GM19239 (cell line): ENCODE measurements at places on chromosomes 7 and 10.

DNA sequence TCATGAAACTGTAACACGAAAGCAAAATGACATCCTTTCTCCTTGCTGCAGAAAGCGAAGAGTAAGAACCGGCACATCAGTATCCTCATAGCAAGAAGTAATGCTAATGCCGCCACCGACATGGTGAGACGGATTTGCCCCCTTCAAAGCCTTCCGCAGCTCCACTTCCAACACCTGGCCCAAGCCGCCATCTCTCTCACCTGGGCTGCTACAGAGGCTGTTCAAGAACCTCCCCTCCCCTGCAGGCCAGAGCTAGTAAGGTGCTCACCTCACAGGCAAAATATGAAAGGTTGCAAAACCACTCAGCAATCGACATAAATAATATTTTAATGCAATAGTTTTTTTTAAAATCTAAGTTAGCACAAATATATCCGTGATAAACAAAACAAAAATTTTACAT, 123.9 kb upstream of the FRMD4A start:
- no peak for DNase-seq

DNA sequence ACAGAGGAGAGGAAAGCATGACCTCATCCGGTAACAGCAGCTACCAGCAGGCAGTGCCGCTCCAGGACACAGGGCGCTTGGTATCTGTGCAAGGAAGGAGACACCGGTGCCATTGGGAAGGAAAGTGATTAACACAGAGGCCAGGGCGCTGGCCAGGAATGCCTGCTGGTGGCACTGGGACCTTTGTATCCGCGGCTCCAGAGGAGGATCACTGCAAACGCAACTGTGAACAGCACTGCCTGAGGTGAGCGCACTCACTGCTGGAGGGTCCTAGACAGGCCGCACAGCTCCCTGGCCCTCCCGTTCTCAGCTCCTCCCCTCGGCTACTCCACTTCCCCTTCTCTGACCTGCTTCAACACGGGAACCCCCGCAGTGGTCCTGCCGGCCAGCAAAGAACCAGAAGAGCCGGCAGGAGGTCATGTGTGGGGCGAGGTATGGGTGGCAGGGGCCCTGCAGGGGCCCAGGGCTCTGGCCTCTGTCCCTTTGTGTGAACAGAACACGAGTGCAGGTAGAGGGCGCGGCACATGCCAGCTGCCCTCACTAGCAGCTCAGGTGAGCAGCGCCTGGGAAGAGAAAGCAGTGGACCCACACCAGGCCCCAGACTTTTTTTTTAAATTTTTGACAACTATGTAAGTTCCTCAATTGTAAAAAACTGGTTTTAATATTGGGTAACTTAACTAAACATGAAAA, 107.6 kb downstream of the VIPR2 start:
- no peak for DNase-seq

DNA sequence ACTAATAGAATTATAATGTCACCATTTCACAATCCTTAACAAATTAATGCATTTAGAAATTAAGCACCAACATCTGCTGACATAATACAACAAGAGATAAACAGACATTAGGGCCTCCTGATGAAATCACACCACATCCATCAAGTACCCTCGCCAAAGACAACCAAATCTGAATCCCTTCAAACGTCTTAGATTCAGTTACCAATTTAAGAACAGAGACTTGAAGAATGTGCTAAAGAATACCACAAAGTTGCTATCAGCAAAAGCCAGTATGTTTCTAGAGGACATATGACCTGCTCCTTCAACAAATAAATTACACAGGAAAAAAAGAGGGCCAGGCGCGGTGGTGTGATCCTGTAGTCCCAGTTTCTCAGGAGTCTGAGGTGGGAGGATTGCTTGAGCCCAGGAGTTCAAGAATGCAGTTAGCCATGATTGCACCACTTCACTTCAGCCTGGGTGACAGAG, 144.5 kb downstream of the REEP3 start:
- DNase-seq: no peak

GRCh38 chr7:192701-193480, 520 bp downstream of the FAM20C start:
- DNase-seq: no peak

- DNase-seq: no peak
Measured at GRCh38 chr10:14244147-14244546, 86.6 kb downstream of the FRMD4A start.

DNA sequence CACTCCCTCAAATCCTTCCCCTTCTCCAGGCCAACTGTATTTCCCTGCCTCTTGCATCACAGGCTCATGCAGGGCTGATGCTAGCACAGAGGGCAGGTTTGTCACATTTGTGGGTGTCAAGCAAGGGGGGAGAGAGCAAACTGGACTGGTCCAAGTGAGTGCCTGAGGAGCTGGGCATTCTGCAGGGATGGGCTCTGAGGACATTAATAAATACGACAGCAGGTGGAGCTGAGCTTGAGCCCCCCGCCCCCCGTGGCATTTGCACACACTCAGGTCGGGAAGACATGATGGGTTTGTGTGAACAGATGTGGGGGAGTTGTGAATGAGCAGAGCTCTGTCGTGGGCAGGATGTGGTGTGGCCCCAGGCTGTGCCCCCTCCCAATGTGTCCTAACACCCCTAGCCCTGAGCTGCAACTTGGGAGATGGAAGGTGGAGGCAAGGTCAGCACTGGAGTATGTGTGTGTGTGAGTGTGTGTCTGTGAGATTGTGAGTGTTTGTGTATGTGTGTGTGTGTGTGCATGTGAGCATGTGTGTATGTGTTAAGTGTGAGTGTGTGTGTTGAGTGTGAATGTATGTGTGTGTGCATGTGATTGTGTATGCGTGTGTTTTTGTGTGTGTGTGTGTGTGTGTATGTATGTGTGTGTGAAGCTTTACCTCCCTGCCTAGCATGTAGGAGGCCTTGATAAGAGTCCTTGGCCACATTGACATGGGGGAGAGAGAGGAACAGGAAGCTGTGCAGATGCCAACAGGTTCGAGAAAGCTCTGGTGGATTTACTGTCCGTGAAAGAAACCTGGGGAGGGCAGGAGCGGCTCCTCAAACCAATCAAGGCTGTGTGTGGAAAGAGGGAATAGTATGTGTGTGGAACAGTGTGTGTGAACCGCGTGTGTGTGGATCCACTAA, 9.1 kb downstream of the RASSF4 start:
- DNase-seq: no peak

- no peak for DNase-seq
Measured at GRCh38 chr7:107593025-107593410, 13.0 kb downstream of the BCAP29 start.

GRCh38 chr10:87546971-87547413, 42.3 kb downstream of the MINPP1 start:
- no peak for DNase-seq

GRCh38 chr7:100465702-100466311, 1.7 kb upstream of the SPACDR start:
- no peak for DNase-seq

- no peak for DNase-seq
Measured at GRCh38 chr10:22156750-22157149, 61.1 kb downstream of the EBLN1 start.

GRCh38 chr10:79289801-79290200, 57.5 kb upstream of the PPIF start:
- DNase-seq: no peak

- DNase-seq: no peak
Measured at GRCh38 chr10:114174695-114175188, 739 bp upstream of the CCDC186 start.

DNA sequence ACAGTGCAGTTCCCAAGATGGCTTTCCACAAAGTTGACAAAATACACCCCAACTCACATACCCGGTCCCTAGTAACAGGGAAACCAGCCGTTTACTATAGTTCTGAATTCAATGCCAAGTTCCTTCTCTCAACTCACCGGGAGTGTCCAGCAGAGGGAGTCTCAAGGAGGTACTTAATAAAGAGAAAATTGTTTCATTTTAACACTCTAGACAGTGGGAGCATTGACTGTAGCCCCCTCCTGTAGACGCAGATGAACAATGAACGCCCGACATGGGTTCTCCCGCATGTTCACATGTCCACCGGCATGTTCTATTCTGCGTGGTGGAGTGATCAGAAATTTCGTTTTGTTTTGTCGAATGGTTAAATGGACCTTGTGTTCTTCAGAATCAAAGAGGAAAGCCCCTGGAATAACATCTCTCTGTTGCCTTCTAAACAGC, 1.9 kb downstream of the HIPK2 start:
- DNase-seq: peak; percentile 53

DNA sequence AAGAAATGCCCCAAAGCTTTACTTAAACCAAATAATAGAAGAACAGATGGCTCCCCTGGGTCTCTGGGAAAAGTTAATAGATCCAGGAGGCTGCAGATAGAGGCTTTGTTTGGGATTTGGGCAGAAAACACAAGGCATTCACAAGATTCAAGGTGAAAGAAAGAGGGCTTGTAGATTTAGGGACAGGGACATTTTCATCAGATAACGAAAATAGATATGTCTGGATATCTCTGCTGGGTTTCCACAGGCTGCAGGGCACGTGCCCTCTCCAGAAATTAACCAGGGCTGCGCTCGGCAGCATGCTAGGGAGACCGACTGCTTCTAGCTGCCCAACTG, 14.9 kb downstream of the CARD11 start:
- no peak for DNase-seq

GRCh38 chr7:138338361-138338760, 121.7 kb upstream of the TRIM24 start:
- no peak for DNase-seq

GRCh38 chr10:51010977-51011376, 63.3 kb upstream of the PRKG1 start:
- DNase-seq: no peak

GRCh38 chr7:30146127-30146612, 11.4 kb downstream of the MTURN start:
- no peak for DNase-seq

GRCh38 chr7:55405856-55406541, 40.9 kb downstream of the LANCL2 start:
- no peak for DNase-seq

- DNase-seq: no peak
Measured at GRCh38 chr7:141562972-141563371, 11.8 kb downstream of the AGK start.
